ENCODE measurements at places on chromosomes 7 and 10. TPM values are rescaled to one million over a fixed set of nuclear protein-coding genes. Genes with fewer than 3 reads are reported as not detected.
A peak's percentile ranks its signal among the peaks of the same experiment; 100 is the strongest.

Gene HOXA6
- not detected for polyA plus RNA-seq

DNA sequence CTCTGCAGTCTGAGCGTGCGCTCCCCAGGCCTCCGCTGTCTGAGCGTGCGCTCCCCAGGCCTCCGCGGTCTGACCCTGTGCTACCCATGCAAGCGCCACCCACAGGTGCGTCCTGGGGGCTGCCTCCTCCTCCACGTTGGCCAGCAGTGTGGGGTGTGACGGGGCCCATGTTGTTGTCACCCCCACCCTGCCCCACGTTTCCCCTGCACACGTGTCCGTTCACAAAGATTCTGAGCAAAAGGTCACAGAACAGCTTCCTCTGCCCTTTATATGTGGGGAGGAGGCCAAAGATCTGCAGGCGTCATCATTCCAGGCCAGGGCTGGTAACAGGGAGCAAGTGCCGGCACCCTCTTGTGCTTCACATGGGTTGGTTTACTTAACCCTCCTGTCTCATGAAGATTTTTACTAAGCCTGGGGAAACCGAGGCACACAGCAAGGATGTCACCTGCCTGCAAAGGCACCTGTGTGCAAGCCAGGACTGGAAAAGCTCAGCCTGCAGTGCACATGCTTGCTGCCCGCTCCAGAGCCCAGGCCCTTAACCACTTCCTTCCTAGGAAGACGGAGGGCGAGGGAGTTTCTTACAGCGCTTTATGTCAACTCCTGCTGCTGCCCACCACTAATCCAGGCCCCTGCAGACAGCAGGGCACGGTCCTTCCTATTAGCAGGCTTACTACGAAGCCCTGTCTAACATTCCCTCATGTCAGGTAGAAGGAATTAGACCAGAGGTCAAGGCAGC is 4.8 kb downstream of the GPR146 start:
- no peak for DNase-seq

- DNase-seq, result no peak
Observed at GRCh38 chr7:1401011-1401410, 58.3 kb downstream of the MICALL2 start.

DNA sequence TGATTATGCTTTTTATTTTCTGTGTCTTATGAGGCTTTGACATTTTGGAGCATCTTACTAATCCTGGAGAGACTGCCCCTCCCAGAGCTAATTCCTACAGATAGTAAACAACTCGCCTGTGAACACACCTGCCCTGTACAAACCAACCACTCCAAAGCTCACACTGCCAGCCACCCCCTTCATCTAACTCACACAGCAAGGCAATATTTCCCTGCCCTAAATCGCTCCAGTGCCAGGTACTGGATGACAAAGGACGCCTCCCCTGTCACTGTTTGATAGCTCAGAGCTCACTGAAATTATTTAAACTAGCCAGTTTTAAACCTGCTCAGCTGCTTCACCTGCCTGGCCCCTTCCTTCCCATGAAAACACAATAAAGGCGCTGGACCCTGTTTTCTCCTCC is 535.1 kb upstream of the CELF2 start:
- DNase-seq, result no peak

GRCh38 chr7:110418659-110419280 is 672.2 kb upstream of the LRRN3 start:
- no peak for DNase-seq

GRCh38 chr7:29243910-29244655 is 49.5 kb downstream of the CHN2 start:
- DNase-seq, result no peak

Gene HOXA3
- polyA plus RNA-seq, result 0.35 TPM

Gene CDC14C
- not detected for polyA plus RNA-seq

DNA sequence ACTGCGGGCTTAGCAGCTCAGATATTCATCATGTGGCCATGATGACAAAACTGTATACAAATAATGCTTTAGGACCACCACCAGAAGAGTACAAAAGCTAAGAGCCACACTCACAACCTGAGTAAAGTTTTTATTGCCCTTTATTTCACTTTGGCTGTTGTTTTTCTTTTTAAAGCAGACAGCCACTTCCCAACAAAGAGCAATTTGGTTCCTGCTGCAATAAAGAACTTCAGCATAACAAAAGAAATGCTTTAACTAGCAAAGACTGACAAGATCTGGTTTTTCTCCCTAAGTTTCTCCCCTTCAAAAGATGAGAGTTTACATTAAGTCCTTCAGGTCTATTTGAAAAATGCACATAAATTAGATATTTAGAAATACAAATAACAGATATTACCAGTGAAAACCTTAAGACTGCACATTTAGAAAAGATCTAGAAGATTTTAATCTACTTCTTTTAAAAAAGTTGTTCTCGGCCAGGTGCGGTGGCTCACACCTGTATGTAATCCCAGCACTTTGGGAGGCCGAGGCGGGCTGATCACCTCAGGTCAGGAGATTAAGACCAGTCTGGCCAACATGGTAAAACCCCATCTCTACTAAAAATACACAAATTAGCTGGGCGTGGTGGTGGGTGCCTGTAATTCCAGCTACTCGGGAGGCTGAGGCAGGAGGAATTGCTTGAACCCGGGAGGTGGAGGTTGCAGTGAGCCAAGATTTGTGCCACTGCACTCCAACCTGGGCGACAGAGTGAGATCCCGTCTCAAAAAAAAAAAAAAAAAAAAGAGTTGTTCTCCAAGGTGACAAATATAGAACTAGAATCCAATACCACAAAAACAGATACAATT is 59.4 kb downstream of the WAPL start:
- no peak for DNase-seq

DNA sequence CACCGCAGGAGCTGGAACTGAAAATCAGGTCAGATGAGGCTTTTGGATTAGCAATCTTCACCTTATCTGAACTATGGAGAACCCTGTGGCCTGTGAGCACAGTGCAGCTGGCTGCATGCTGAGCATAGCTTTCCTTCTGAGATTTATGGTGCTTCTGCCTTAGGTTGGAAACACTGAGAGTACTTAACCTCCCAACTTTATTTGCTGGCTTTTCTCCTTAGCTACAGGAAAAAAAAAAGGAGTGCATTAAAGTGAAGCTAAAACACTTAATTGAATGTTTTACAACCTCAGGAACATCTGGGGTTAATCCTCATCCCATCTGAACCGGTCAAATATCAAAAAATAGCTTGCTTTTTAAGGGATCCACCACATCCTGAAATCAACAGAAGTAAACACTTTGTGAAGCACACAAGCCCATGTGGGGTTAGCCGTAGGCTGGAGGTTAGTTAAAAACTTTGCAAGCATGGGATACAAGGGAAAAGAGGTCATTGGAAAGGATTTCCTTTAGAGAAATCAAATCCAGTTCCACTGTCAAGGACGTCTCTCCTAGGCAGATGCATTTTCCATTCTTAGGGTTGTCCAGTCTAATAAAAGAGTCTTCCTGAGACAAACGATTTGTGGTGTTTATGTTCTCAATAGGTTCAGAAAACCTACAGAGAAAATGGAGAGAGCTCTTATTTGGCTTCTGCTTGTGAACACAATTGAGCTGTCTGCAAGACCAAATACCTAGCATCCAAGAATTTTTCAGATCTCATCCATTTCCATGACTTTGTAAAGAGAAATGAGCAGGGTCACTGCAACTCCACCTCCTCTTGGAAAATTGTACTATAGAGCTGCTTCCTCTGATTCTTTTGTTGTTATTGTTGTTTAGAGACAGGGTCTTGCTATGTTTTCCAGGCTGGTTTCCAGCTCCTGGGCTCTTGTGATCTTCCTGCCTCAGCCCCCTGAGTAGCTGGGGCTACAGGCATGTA is 470.4 kb upstream of the IGFBP3 start:
- no peak for DNase-seq

- DNase-seq, result no peak
Observed at GRCh38 chr10:68290736-68291135, 41.1 kb upstream of the HNRNPH3 start.

Gene HOXA11
- not detected for polyA plus RNA-seq

GRCh38 chr10:74738052-74738451 is 88.3 kb upstream of the KAT6B start:
- DNase-seq, result no peak

DNA sequence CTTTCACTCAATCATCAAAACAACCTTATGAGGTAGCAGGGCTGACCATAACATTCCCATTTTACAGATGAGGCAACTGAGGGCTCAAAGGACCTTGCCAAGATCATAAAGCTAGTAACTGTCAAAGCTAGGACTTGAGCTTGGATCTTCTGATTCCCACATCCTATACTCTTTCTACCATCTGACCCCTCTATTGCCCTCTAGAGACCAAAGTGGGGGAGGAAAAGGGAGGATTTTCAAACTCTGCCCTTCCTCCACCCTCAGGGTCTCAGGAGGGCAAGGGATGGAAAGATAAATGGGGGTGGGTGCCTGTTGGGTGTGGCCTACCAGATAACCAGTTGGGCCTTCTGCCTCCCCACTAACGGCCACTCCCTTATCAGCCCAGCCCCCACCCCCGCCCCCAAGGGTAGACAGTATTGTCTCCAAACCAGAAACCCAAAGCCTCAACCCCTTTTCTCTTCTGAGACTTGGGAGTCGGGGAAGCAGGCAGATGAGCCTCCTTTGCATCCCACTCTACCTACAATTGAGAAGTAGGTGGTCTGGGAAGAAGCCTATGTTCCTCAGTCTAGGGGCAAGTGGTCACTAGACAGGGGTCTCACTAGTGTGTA is 7.9 kb downstream of the LDB1 start:
- no peak for DNase-seq

Gene PPIA
- 3,654 TPM for polyA plus RNA-seq

DNA sequence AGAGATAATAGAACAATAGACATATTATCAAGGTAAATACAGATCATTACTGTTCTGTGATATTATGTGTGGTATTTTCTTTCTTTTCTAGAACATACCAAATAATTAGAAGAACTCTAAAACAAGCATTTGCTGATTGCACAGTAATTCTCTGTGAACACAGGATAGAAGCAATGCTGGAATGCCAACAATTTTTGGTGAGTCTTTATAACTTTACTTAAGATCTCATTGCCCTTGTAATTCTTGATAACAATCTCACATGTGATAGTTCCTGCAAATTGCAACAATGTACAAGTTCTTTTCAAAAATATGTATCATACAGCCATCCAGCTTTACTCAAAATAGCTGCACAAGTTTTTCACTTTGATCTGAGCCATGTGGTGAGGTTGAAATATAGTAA is 185.5 kb downstream of the CFTR start:
- no peak for DNase-seq

Gene FKBP6
- polyA plus RNA-seq, result not detected

GRCh38 chr7:136229790-136230189 is 252.6 kb upstream of the MTPN start:
- no peak for DNase-seq

DNA sequence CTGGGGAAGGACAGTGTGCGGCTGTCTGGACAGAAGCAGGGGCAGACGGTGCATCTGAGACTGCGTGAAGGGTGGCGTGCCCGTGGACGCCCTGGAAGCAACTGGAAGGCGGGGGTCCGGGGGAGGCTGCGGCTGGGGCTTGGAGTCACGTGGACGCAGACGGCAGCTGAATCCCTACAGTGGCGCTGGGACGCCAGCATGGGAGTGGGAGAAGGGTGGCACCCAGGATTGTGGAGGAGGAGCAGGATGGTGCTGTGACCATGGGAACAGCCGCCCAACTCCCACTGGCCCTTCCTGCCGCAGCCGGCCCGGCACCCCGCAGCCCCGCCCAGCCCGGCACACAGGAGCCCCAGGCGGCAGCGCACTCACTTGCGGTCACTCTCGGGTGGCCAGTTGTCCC is 9.7 kb downstream of the INTS1 start:
- DNase-seq, result no peak

Gene UCMA
- polyA plus RNA-seq, result not detected

- DNase-seq, result peak; percentile 53
Observed at GRCh38 chr7:134836447-134836846, 57.0 kb downstream of the CALD1 start.

GRCh38 chr7:82818171-82818570 is 344.5 kb downstream of the PCLO start:
- DNase-seq, result no peak

- no peak for DNase-seq
Observed at GRCh38 chr10:12091421-12091820, 22.7 kb downstream of the DHTKD1 start.

- no peak for DNase-seq
Observed at GRCh38 chr7:51198654-51199053, 118.0 kb downstream of the COBL start.

Gene PDZD7
- polyA plus RNA-seq, result 0.13 TPM

- DNase-seq, result peak; percentile 63
Observed at GRCh38 chr10:97037365-97038361, 148.1 kb downstream of the SLIT1 start.

Gene SAMD8
- polyA plus RNA-seq, result 5.3 TPM

DNA sequence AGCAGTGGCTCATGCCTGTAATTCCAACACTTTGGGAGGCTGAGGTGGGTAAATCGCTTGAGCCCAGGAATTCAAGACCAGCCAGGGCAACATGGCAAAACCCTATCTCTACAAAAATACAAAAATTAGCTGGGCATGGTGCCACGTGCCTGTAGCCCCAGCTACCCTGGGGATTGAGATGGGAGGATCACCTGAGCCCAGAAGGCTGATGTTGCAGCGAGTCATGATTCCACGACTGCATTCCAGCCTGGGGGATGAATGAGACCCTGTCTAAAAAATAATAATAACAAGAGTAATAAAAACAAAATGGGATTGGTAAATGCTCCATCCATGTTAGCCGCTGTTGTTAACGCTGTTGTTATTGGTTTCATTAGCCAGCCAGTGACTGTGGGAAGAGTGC is 1.3 kb upstream of the HKDC1 start:
- DNase-seq, result no peak

Gene GJD4
- polyA plus RNA-seq, result not detected

DNA sequence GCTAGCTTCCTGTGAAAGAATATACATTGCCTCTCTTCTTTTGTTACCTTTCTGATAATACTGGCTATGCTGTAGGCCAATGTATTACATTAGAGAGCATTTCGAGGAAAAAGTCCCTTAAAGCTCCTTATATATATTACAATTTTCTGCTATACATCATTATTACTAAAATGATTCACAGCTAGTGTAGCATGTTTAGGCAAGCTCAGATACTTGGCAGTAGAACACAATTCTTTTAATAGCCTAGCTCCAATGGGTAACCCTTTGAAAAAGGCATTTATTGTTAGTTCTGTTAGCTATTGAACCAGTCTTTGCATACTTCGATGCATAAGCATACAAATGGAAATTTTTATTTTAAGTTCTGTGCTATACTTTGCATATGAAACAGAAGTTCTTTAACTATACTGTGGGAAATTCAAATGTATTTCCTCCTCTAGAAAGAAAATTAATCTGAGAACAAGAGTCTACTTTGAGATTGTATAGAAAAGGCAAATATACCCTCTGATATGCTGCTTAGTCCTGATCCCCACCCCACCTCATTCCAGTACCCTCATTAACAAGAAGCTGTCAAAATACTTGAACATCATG is 55.6 kb upstream of the SKAP2 start:
- no peak for DNase-seq

Gene LEP
- polyA plus RNA-seq, result 0.73 TPM

Gene CLEC2L
- polyA plus RNA-seq, result 0.03 TPM

All from heart right ventricle (tissue), 16 donors.